ENCODE measurements at places on chromosomes 1 and 21.
A peak's percentile ranks its signal among the peaks of the same experiment; 100 is the strongest.

DNA sequence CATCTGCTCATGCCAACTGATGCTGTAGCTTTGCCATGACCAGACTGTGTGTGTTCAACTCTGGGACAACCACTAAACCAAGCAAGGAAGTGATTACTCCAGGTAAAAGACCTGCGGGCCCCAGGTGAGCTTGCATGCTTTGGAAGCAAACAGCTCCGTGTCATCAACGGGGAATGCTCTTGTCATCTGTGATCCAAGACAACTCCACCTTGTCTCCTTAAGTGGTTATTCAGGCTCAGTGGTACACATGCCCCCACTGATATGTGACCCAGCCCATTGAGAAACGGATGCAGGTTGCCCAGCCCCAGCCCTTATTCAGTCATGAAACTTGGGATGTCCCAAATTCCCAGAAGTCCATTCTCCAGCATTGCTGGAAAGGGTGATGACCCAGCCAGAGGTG lies 89.0 kb downstream of the TIAM1 start:
- no peak for DNase-seq

- no peak for DNase-seq
These were observed 21.8 kb upstream of the HSD3B1 start for GRCh38 chr1:119485201-119485600.

GRCh38 chr1:206112600-206113301 lies 4.4 kb downstream of the AVPR1B start:
- DNase-seq: no peak

- no peak for DNase-seq
These were observed 313.8 kb downstream of the TGFB2 start for GRCh38 chr1:218658899-218659298.

DNA sequence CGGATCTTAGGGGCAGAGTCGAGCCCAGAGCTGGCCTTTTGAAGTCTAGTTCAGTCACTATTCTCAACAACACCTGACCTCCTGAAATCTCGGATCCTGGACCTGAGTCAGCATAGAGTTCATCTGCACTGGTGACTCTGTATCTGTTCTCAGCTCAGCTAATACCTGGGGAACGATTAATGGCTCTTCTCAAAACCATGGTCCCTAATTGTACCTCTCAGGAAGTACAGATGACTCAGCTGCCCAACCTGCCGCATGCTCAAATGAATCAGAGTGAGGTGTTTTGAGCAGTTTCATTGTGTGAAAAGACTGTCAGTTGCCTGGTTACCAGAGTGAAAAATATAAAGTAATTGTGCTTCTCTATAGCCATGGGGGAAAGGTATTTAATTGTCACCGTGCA lies 89.2 kb downstream of the SLC35F3 start:
- no peak for DNase-seq

- DNase-seq: peak; percentile 49
These were observed 60.8 kb downstream of the ZNF684 start for GRCh38 chr1:40592107-40592803.

GRCh38 chr1:43303471-43304313 lies 2.9 kb downstream of the TIE1 start:
- no peak for DNase-seq

DNA sequence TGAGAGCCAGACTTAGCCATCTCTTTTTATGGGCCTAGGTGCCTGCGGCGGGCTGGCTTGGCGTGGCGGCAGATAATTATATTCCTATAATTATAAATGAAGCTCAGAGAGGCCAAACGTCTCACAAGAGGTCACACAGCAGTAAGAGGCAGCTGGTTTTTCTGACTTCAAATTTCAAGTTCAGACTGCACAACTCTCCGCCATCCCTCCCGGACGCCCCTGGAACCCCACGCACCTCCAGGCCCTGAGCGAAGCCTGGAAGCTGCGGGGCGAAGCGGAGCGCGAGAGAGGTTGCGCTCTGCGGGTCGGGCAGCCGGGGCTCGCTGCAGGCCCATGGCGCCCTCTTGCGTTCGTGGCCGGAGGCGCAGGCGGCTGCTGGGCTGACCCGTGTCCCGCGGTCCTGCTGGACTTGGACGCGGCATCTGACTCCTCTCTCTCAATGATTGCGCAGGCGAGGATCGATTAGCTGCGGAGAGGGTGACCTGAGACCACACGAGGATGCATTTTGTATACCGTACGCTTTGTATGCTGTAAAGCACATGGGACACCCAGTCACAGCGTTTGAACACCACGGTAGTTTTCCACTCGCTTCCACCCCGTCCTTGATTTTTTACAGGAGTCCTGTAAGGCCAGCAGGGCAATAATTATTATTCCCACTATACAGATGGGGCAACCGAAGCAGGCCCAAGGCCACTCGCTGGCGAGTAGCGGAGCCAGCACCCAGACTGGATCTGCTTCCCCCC lies 272.7 kb downstream of the FOXD2 start:
- DNase-seq: peak; percentile 68

DNA sequence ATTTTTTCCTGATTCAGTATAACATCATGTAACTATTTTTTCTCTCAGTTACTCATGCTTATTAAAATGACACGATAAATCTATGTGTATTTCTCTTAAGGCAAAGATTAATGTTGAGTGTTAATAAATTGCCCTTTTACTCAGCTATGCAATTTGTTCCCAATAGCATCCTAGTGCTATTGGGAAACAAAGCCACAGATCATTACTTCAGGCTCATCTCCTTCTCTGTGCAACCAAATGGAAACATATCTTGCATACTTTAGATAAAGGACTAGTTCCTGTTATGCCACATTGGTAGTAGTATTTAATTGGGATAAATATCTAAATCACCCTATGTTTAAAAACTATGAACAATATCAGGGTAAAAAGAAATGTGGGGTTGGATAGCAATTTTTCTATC lies 106.2 kb downstream of the PLPPR4 start:
- no peak for DNase-seq

DNA sequence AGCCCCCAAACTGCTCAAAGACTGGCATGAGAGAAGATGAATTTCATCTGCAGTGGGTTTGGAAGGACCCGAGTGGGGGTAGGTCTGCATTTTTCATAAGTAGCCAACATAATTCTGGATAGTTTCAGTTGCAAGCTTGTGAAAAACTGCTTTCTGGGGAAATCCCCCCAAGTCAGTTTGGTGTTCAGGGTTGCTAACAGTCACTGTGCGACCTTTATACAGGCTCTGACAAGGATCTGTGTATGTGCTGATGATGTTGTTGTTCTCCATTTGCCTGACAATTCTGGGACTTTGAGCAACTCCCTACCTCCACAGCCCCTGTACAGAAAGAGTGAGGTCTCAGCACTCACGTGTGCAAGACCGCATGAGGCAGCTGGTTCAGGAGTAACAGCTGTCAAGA lies 87.9 kb downstream of the SUSD4 start:
- no peak for DNase-seq

GRCh38 chr1:119266858-119267257 lies 101.7 kb upstream of the HAO2 start:
- DNase-seq: no peak

GRCh38 chr1:94025383-94026340 lies 95.3 kb downstream of the ABCA4 start:
- peak; percentile 64 for DNase-seq

DNA sequence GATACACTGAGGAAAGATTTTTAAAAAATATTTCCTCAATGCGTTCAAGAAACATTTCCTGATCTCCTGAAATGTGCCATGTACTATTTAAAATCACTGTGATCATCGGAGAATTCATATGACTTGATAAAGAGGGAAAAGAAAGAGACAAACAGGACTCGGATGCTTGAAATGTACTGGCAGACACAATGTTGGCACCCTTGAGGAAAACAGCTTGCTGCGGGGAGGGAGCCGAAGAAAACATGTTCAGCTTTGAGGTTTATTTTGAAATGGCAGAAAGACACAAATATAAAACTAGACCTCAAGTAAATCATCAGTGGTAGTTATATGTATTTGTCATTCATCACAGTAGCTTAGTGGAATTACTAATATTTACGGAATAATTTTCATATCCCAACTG lies 100.9 kb upstream of the BRINP3 start:
- no peak for DNase-seq

GRCh38 chr1:207868251-207868773 lies 42.6 kb downstream of the CD34 start:
- peak; percentile 32 for DNase-seq

DNA sequence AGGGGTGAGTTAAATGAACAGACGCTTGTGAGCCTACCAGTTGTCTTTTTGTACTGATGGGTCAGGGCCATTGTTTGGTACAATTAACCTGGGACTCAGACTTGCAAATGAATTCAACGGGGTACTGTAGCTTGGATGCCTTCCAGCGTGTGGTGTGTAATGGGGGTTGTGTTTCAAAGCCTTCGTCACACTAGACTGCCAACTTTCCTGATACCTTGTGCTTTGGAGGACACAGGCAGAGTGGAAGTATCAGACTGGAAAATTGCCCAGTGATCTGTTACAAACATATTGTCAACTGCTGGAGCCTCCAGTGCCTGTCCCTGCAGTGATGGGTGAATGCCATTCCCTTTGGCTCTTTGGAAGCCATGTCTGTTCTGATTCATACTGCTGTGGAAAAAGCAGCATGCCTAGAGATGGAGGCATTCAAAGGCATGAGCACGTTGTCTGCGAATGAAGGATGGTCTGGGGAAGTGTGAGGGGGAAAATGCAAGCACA lies 384.5 kb downstream of the LMX1A start:
- DNase-seq: no peak

DNA sequence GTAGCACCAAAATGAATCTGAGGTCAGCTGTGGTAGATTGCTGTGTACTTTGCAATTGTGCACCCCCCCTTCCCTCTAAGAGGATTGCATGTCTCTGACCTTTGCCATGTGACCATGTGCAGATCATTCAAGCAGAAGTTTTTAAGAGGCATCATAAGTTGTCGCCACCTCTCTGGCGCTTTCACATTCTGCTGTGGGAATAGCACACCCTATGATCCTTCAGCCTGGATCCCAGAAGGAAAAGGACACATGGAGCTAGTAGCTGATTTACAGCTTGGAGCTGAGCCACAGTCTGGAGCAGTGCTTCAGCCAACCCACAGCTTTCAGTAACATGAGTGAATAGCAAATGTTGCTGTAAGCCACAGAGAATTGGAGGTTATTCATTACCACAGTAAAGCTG lies 158.5 kb downstream of the TSEN15 start:
- no peak for DNase-seq

- DNase-seq: no peak
These were observed 32.8 kb upstream of the CHRM3 start for GRCh38 chr1:239353536-239353935.

GRCh38 chr1:213899413-213899812 lies 88.4 kb upstream of the PROX1 start:
- peak; percentile 5 for DNase-seq

GRCh38 chr1:109283748-109284600 lies 1.0 kb upstream of the PSRC1 start:
- no peak for DNase-seq

DNA sequence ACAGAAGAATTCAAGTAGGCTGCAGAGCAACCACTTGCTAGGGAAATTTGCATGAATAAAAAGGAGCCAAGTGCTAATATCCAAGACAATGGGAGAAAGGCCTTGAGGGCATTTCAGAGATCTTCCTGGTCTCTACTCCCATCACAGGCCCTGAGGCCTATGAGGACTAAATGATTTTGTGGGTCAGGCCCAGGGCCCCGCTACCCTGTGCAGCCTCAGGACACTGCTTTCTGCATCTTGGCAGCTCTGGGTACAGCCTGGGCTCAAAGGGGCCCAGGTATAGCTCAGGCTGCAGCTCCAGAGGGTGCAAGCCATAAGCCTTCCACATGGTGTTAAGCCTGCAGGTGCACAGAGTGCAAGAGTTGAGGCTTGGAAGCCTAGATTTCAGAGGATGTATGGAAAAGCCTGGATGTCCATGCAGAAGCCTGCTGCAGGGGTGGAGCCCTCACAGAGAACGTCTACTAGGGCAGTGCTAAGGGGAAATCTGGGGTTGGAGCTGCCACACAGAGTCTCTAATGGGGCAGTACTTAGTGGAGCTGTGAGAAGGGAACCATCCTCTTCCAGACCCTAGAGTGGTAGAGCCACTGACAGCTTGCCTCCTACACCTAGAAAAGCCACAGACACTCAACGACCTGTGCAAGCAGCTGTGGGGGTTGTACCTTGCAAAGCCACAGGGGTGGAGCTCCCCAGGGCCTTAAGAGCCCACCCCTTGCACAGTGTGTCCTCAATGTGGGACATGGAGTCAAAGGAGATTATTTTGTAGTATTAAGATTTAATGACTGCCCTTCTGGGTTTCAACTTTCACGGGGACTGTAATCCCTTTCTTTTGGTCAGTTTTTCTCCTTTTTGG lies 13.7 kb upstream of the ACTRT2 start:
- DNase-seq: no peak

- DNase-seq: no peak
These were observed 13.4 kb downstream of the FCRL4 start for GRCh38 chr1:157584503-157584902.

DNA sequence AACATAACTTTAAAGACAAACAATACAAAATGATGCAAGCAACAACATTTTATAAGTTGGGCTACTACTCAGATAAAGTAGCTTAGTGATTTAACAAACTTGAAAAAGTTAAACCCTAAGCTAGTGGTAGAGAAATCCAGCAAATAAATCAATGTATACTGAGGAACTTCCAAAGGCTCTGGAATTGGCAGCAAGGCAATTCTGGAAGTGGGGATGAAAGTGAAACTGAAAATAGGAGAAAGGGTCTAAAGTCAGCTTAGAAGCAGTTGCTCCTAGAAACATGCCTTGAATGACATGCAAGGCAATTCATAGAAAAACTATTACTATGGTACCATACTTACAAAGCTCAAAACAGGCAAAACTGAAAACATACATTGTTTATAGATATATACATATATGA lies 90.0 kb upstream of the CAMK1G start:
- DNase-seq: no peak

- DNase-seq: no peak
These were observed 17.6 kb downstream of the RIPK4 start for GRCh38 chr21:41749286-41749685.

GRCh38 chr1:185966471-185966870 lies 232.3 kb downstream of the HMCN1 start:
- DNase-seq: no peak

DNA sequence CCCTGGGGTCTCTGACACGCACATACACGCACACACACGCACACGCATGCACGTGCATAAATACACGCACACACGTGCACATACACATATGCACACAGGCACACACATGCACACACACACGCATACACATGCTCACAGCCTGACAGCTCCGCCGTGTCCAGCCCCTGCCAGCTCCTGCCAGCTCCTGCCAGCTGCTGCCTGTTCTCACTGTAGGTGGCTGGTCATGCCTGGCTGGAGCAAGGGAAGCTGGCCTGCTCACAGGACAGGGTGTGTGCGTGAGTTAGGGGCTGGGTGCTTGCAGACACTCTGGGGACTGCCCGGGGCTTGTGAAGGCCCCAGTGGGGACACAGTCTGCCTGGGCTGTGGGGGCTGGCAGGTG lies 4.9 kb downstream of the PLCH2 start:
- DNase-seq: no peak

DNA sequence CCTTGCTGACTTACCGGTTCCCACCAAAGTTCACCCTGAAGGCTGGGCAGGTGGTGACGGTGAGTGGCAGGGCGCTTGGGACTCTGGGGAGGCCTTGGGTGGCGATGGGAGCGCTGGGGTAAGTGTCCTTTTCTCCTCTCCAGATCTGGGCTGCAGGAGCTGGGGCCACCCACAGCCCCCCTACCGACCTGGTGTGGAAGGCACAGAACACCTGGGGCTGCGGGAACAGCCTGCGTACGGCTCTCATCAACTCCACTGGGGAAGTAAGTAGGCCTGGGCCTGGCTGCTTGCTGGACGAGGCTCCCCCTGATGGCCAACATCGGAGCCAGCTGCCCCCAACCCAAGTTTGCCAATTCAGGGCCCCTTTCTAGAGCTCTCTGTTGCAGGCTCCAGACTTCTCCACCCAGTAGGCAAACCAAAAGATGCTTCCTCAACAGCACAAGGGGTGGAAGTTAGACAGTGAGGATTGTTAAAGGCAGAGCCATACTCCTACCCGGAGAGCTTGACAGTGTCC lies 16.4 kb upstream of the SEMA4A start:
- no peak for DNase-seq
